ENCODE measurements at places on chromosomes 7 and 10.
A peak's percentile ranks its signal among the peaks of the same experiment; 100 is the strongest.

DNA sequence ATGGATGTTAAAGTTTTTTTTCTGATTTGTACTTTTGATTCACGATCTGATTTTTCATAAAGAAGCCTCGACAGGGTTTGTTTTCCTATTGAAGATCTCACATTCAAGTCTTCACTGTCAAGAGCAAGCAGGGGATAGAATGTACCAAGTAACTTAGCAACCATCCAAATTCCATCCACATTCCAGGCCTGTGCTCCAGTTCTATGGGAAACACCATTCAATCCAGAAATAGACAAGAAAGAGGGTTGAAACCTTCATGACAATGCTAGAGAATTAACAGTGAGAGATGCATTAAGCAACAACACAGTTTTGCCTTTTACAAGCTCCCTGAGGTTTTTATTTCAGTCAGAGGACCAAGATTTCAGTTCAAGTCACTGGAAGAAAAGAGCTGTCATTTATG lies 300.2 kb downstream of the NEBL start:
- no peak for DNase-seq

GRCh38 chr7:130946114-130946513 lies 212.1 kb upstream of the KLF14 start:
- no peak for DNase-seq

GRCh38 chr7:47100817-47101435 lies 481.0 kb downstream of the TNS3 start:
- DNase-seq: peak; percentile 36

GRCh38 chr7:102306916-102307677 lies 20.4 kb downstream of the SH2B2 start:
- no peak for DNase-seq

DNA sequence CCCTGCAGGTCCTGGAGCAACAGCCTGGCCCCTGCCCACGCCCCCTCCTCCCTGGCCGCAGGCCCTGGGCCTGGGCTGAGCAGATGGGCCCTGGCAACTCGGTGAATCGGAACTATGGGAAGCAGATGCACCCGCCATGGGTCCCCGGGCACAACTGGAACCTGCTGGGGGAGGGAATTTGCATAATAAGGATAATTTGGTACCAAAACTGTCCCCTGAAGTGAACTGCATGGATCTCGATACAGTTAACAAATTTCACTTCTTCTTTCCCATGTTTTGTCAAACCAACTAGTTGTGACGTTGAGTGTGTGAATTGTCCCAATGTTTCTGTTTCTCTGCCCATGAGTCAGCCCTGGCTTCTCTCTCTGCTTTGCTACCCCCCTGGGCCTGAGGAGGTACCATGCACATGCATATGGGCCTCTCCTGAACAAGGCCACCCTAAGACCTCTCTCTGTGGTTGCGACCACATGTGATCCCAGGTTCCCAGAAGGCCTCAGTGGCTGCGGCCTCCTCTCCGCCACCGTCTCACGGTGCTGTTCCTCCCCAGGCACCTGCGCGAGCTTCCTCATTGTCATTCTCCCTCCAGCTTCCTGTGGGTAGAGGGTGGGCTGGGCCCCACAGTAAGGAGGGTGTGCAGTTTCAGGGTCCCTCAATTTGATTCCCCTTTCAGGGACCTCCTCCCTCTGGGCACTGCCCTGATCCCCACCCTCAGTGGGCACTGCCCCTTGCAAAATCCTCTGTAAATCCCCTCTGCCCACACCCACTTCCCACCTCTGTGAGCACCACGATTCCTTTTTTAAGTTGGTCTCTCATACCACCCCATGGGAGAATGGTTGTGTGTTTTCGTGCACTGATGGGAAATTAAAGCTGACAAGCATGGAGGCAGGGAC lies 40.0 kb downstream of the FIGNL1 start:
- DNase-seq: no peak

GRCh38 chr10:6990891-6991290 lies 410.8 kb upstream of the PRKCQ start:
- no peak for DNase-seq
